ENCODE measurements at places on chromosomes 16 and 17.

GRCh38 chr16:85624646-85625045 lies 11.5 kb downstream of the GSE1 start:
- no peak for DNase-seq

DNA sequence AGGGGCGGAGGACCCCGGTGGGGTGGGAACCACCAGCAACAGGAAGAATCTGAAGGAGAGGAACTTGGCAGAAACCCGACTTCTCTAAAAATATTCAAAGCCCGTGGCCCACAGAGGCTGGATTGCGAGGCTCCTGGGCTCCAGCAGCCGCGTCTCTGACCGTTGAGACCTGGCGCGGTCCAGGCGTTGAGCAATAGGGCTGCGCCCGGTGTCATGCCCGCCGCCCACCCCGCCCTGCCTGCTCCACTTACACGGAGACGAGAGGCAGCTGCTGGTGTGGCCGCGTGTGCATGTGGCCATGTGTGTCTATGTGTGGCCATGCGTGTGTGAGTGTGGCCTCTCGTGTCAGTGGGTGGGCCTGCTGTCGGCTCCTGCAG lies 83.6 kb downstream of the IRF8 start:
- no peak for DNase-seq

GRCh38 chr16:65305266-65305959 lies 183.6 kb upstream of the CDH11 start:
- no peak for DNase-seq

DNA sequence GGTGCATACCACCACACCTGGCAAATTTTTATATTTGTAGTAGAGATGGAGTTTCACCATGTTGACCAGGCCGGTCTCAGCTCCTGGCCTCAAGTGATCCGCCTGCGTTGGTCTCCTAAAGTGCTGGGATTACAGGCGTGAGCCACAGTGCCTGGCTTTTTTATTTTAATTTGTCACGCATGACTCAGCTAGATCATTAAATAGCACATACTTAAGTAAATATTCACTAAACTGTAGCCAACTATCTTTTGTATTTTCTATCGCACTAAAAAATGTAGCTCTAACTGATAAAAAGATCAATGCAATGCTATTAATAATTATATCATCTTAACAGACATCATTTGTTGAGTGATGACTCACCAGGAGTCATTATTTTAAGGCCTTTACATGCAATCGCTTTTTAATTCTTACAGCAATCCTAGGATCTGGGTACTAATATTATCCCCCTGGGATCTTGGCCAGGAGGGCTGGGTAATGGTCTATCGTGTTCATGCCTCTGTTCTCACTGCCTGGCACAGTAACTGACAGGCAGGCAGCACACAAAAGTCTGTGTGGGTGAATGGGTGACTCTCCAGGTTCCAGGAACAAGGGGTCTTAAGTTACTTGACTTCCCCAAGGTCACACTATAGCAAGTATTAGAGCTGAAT lies 693.5 kb upstream of the EEF2KMT start:
- DNase-seq = no peak

GRCh38 chr16:84613408-84614072 lies 4.3 kb downstream of the COTL1 start:
- no peak for DNase-seq

DNA sequence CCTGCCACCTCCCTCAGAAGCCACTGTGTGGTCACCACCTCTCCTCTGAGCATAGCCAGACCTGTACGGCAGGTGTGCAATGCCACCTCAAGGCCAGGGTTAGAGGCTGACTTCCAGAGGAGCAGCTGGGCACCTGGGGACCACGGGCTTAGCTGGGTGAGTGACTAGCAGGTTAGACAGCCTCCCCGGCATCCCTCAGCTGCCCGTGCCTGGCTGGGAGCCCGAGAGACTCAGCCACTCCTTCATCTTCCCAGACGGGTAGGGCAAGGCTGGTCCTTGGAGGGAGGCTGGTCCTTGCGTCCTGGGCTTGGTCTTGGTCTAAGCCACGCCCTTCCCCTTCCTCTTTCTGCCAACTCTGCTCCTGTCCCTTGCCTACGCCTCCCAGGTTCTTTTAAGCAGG lies 7.8 kb downstream of the CRHR1 start:
- DNase-seq = peak; percentile 82

DNA sequence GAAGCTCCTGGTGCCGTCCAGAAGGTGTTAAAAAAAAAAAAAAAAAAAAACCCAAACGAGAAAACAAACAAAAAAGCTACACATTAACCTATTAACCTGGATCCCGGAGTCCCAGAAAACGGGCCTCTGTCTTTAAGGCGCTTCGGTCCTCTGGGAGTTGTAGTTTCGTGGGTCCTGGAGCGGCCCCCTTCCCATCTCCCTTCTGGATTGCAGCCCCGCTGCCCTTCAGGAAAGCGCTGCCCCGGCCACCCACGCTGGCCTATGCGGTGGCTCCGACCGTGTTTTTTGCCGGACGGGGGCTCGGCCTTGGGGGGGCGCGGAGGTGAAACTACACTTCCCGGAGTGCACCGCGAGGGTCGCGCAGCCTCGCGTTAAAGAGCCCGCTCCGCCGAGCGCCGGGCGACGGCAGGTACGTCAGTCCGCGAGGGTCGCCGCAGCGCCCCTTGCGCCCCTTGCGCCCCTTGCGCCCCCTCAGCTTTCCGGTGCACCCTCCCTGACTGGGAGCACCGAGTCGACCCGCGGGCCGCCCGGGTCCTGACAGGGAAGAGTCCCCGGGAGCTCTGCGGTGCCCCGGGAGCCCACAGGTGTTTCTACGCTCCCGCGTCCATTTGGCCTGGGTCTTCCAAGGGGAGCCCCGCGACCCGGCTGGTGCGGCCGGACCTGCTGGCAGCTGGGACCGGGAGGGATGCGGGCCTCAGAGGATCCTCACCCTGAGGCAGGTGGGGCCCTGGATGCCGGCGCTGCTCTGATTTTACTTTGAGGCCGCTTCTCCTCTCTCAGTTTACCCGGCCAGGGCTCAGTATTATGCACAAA lies at the start of gene FCSK:
Gene FCSK (plus strand): TSS at position 374 of the 813 bp plus-strand sequence. CDS start 8,596 bp downstream, outside the sequence.
- no peak for DNase-seq

DNA sequence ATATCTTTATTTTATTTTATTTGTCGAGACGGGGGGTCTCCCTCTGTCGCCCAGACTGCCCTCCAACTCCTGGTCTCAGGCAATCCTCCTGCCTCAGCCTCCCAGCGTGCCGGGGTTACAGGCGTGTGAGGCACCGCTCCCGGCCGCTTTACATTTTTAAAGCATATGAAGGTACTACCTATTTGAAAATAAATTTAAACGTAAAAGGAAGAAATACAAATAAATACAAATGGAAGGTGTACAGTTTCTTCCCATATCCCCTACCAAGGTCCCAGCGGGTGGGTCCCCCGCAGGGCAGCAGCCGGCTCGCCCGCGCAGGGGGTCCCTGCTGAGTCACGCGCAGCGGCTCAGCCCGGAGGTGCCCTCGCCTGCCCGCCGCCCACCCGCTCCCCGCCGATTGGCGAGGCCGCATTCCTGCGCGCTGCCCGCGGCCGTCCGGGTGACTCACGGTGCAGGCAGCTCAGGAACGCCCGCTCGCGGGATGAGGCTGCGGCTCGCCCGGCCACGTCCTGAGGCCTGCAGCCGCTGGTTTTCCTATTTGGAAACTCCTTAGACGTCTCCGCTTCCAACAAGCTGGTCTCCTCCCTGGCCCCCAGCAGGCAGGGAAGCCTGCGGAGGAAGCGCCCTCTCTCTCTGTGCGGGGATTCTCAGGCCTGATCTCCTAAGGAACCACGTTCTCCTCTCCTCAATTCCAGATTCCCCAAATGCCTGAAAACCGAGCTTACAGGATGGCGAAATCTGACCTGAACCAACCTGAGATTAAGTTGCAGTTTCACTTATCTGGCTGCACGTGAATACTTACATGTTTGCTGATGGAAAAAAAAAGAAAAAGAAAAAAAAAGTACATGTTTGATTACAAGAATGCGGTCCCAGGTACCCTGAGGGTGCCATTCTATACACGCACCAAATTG lies 54.8 kb upstream of the MAP3K14 start:
- no peak for DNase-seq
